Fibroblast of villous mesenchyme (primary cell): ENCODE measurements at places on chromosomes 5 and 9. TPM values are rescaled to one million over a fixed set of nuclear protein-coding genes. Genes with fewer than 3 reads are reported as not detected.

The SH3RF2 gene
- 0.97 and 2.2 TPM in 2 replicates for total RNA-seq

The C9orf153 gene
- total RNA-seq: 0.32 TPM in 1 of 2 replicates, not detected in the other

The GPX3 gene
- 3.5 and 3.9 TPM in 2 replicates for total RNA-seq

The C5orf52 gene
- total RNA-seq: not detected in 2 replicates

The CDC14B gene
- 13.2 and 26.8 TPM in 2 replicates for total RNA-seq

The SYK gene
- total RNA-seq: not detected in 2 replicates

The IL5 gene
- not detected in 2 replicates for total RNA-seq

The ARL14EPL gene
- not detected in 2 replicates for total RNA-seq

The S100Z gene
- not detected in 2 replicates for total RNA-seq

The PCDHGB3 gene
- 3.9 and 5.2 TPM in 2 replicates for total RNA-seq

The HK3 gene
- total RNA-seq: not detected in 2 replicates

The RFESD gene
- 1.6 and 2.6 TPM in 2 replicates for total RNA-seq

The PLPP7 gene
- total RNA-seq: 8.2 and 10.0 TPM in 2 replicates

The MYOT gene
- total RNA-seq: not detected in 2 replicates

The C9orf50 gene
- total RNA-seq: 0.32 TPM in 1 of 2 replicates, not detected in the other

The C1QTNF2 gene
- total RNA-seq: 0.43 and 0.64 TPM in 2 replicates

The PCDHGB1 gene
- 2.2 and 2.3 TPM in 2 replicates for total RNA-seq

The GBGT1 gene
- 4.7 and 5.8 TPM in 2 replicates for total RNA-seq

The FCHO2 gene
- 11.9 and 16.8 TPM in 2 replicates for total RNA-seq

The GNA14 gene
- 1.3 and 6.5 TPM in 2 replicates for total RNA-seq

The CLIC3 gene
- 19.0 and 43.2 TPM in 2 replicates for total RNA-seq

The BTNL3 gene
- not detected in 2 replicates for total RNA-seq

The PAX5 gene
- total RNA-seq: not detected in 2 replicates

The PCDHB5 gene
- total RNA-seq: under 0.01 and 0.32 TPM in 2 replicates

The LCN6 gene
- total RNA-seq: not detected in 2 replicates

The NUTM2G gene
- not detected in 2 replicates for total RNA-seq

The PCDH1 gene
- total RNA-seq: 0.43 and 3.5 TPM in 2 replicates

The PPIC gene
- 42.5 and 57.0 TPM in 2 replicates for total RNA-seq

The OR13C4 gene
- total RNA-seq: not detected in 2 replicates
